CD4-positive, alpha-beta T cell treated with Interleukin-21 for 1 hour (primary cell): ENCODE measurements at places on chromosomes 6 and 20.

- no peak for DNase-seq
These were observed 74.0 kb downstream of the NDUFAF5 start for GRCh38 chr20:13858871-13859270.

DNA sequence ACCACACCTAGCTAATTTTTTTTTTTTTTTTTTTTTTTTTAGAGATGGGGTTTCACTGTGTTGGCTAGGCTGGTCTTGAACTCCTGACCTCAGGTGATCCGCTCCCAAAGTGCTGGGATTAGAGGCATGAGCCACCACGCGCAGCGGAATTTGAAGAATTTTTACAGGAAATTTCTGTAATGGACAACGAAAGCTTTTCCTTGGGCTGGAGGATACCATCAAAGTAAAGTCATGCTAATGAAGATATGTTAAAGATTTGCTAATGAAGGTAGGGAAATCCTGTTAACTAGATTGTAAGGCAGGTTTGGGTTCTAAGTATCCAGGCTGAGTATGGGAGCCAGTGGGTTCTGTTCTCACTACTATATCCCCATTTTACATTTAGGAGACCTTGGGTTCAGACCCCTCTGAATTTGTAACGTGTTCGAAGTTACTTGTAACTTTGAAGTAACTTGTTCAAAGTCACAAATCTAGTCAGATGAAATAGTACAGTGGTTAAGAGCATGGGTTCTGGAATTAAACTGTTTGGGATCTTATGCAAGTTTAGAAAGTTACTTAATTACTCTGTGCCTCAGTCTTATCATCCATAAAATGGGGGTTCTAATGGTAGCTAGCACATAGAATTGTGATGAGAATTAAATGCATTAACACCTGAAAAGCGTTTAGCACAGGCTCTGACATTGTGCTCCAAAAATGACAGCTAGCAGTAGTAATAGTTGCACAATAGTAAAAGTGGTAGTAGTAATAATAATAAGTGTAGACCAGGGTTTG, 123.4 kb upstream of the GPR6 start:
- DNase-seq: no peak

- no peak for DNase-seq
These were observed 36.8 kb downstream of the PPP1R3G start for GRCh38 chr6:5121956-5122355.

- no peak for DNase-seq
These were observed 35.1 kb downstream of the EIF2S2 start for GRCh38 chr20:34076952-34077351.

DNA sequence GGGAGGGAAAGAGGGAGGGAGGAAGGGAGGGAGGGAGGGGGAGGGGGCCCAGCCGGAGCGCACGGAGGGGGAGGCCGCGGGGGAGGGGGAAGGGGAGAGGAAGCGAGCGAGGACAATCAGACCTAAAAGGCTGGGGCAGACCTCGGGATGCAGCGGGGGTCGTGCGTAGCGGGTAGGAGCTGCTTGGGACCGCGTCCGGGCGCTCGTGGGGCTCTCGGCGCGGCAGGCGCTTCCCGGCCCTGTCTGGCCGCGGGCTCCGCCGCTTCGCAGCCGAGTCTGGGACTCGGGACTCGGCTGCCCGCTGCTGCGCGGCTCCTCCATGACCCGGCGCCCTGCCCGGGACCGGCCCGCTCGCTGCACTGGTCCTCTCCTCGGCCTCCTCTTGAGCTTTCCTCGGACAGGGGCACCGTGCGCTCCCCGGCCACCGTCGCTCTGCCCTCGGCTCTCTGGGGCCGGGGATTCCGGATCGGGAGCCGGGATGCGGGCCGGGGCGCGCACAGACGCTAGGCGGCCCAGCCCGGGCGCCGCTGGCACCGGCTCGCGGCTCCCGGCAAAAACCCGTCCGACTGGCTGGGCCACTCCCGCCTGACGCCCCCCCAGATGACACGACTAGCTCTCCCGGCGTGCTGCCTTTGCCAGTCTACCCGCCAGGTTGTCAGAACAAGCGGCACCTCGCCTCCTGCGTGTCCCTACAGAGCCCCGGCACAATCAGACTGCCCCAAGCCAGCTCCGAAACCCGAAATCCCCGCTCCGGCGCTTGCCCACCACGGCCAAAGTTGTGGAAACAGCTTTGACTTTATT, 2.2 kb downstream of the TFAP2A start:
- DNase-seq: no peak

DNA sequence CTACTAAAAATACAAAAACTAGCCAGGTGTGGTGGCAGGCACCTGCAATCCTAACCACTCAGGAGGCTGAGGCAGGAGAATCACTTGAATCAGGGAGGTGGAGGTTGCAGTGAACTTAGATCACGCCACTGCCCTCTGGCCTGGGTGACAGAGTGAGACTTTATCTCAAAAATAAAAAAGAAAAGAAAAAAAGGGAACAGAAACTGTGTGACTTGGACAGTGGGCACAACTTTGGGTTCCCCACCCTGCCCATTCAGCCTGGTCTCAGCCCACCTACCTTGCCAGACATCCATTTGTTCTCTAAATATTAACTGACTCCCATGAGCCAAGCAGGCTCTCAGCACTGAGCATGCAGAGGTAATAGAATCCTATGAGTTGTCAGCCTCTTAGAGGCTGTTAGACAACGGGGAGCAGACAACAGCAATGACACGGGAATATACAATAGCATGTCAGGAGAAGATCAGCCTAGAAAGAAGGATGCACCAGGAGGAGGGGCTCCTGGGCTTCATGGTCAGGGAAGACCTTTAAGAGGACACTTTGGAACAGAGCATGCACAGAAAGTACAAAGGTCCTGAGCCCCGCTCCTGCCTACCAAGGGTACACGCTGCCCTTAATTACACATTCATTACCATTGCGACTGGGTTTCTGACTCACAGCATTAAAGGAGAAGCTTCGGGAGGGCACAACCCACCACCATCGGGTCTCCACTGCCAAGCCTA, 20.0 kb downstream of the FAM209B start:
- DNase-seq: no peak

DNA sequence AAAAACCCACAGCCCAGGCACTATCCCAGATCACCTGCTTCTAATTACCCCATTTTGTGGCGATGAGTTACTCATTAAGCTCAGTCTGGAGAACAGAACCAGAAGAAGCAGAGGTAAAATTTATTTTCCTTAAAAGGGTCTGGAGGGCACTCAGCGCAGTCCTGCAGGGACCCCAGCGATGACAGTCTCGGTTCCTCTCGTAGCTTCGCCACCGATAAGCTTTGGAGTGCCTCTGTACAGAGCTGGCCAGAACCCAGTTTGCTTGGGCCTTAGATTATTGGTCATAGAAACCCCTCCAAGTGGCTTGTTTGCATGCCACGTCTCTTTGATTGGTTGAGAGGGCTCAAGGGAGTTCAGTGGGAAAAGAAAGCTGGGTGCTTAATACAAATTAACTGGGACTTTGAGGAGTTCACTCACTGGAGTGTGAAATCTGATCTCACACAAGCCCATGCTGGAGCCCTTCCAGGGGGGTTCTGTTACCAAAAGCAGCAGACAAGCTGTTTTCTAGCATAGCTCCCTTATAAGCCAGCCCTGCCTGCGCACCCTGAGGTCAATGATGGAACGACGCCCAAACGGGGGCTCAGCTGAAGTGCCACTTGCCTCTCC, 158.5 kb upstream of the ARID1B start:
- no peak for DNase-seq

GRCh38 chr6:31558631-31559500, 11.5 kb downstream of the NFKBIL1 start:
- peak; percentile 74 for DNase-seq

GRCh38 chr6:100806296-100806695, 74.8 kb downstream of the ASCC3 start:
- DNase-seq: no peak

DNA sequence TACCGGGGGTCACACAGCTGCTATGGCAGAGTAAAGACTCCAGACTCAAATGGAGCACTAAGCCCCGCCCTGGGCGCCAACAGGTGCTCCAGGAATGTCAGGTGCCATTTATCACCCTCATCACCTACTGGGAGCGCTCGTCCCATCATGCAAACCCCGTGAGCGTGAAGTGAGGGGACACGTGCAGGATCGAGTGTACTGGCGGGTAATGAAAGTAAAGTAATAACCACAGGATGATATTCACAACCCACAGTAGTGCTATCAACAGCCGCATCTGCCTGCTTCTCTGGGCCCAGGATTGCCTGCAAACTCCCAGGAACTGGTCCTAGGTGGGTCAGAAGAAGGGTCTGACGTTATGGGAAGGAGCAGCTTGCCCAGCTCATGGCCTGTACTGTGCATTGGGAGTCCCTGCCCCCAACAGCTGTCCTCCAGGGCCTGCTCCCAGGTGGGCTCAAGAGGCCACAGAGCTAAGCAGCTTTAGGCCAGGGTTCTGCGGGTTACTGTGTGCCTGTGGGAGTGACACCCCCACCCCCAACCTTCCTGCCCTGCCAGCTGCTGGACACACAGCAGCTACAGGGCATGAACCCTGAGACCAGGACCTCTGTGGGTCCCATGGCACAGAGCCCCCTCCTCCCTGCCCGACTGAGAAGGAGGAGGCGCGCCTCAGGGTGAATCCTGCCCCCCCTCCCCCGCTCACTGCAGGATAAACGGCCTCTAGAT, 120.5 kb upstream of the SULF2 start:
- no peak for DNase-seq

- DNase-seq: no peak
These were observed 81.1 kb downstream of the PLCG1 start for GRCh38 chr20:41218466-41218865.

GRCh38 chr20:20480689-20481088, 112.8 kb downstream of the INSM1 start:
- no peak for DNase-seq

DNA sequence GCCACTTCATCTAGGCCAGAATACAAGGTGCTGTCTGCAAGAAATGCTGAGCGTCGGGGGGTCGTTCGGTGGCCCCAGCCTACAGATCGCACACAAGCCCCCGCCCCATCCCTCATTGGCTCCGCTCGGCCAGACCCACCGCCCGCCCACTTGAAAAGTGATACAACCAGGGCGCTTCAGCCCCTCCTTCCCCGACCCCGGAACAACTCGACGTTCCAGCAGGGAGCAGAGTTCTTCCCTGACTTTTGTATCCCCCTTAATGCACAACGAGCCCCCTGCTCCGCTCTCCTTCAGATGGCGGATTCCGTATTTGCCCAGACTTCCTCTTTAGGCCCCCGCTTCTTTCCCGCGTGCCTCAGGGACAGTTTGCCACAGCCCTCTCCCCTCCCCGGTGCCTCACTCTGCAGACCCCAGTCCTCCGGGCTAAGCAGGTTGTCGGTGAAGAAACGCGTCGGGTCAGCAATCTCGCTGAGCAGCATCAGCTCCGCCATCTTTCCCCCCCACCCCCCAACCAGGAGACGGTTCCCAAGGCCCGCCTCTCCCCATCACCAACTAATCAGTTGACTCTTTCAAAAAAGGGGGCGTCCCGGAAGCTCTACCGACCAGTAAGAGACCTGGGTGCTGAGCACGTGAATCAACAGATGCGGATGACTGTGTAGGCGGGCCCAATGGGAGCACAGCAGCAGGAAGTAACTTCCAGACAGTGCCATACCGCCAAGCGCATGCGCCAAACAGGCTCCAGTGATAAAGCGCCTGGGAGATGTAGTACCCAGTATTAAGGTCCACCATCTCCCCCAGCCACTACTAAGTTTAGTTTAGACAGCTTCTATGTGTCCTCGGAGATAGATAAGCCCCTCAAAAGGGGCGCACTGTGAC, at the start of gene ATF6B:
Gene ATF6B, minus strand, starts transcription at position 530 of the 876 bp plus-strand sequence. Its CDS starts 39 bp downstream, at position 491.
- peak; percentile 99 for DNase-seq

DNA sequence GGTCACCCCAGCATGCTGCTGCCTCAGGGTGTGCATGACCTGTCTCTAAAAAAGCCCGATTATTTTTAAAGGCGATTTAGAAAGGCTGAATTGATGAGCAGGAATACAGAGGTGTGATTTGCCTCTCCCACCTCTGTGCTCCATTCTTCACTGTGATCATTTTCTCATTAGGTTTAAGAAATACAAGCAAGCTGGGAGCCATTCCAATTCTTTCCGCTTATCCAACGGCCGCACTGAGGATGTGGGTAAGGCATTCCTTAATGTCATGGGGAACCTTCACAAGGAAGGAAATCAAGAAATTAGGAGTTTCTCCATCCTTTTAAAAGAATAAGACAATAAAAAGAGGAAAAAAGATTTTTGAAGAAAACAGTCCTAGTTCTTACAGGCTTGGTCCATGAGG, 55.6 kb upstream of the GNRH2 start:
- no peak for DNase-seq

GRCh38 chr20:42678895-42679294, 510.8 kb downstream of the PTPRT start:
- DNase-seq: no peak

- DNase-seq: no peak
These were observed 20.5 kb downstream of the RSPH9 start for GRCh38 chr6:43665376-43665775.

GRCh38 chr6:26408828-26409730, 7.0 kb downstream of the BTN3A1 start:
- DNase-seq: no peak
